Activated T-cell treated with anti-CD3 and anti-CD28 coated beads, Interleukin-2, amount 50 U/mL, for 24 hours (primary cell): ENCODE measurements at places on chromosomes 12 and 14.

DNA sequence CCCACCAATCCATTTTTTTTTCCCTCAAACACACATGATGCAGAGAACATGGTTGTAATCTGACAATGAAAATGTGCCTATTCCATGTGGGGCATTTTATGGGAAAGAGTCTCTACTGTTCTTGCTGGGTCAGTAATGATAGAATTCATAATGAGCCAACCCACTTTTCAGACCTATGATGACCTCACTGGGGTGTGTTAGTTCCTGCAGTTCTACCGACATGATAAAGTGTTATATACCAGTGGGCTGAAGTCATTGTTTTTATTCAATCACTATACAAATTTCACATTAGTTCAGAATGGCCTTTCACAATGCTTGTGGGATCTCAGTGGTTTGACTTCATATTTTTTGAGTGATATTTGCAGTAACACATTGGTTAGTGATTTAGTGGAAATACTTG lies 47.5 kb downstream of the PPFIBP1 start:
- no peak for DNase-seq

- DNase-seq, result no peak
These were observed 462 bp downstream of the SRP54 start for GRCh38 chr14:34983148-34983760.

DNA sequence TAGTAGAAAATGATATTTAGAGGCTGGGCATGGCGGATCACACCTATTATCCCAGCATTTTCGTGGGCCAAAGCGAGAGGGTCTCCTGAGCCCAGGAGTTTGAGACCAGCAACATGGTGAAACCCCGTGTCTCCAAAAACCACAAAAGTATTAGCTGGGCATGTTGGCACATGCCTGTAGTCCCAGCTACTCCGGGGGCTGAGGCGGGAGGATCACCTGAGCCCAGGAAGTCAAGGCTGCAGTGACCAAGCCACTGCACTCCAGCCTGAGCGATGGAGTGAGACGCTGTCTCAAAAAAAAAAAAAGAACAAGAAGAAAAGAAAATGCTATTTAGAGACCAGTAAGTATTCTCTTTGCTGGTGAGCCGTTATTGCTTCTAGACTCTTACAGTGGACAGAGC lies 79.2 kb upstream of the MDM1 start:
- no peak for DNase-seq

DNA sequence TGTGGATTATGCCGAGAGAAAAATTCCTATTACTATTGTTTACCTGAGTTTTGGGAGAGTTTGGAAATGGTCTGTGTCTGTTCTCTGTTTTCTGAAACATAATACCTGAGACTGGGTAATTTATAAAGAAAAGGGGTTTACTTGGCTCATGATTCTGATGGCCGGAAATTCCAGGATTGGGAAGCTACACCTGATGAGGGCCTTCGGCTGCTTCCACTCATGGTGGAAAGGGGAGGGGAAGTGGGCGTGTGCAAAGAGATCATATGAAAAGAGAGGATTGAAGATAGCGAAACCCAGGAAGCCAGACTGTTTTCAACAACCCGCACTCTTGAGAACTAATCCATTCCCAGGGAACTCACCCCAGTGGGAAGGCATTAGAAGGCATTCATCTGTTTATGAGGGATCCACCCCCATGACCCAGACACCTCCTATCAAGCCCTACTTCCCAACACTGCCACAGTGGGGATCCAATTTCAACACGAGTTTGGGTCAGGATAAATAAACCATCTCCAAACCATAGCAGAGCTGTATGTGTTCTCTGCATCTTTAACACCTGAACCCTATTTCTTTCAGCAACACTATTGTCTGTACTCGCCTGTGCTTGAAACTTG lies 51.1 kb downstream of the APAF1 start:
- no peak for DNase-seq

- DNase-seq, result no peak
These were observed 21.1 kb downstream of the ST8SIA1 start for GRCh38 chr12:22313286-22313962.

DNA sequence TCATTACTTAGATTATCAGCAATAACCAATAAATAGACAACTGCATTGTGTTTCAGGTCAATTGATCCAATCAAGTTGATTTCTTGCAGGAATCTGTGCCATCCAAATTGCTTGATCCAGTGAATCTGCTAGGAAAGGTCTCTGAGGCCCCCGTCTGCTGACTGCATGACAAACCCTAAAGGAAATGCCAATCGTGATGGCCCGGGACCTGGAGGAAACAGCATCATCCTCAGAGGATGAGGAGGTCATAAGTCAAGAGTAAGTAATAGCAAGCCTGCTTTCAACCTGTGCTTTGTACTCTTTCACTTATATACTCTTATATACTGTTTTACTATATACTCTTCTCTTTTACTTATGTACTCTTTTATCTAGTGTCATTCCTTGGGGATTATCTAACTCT lies 1.9 kb downstream of the TTLL5 start:
- no peak for DNase-seq

DNA sequence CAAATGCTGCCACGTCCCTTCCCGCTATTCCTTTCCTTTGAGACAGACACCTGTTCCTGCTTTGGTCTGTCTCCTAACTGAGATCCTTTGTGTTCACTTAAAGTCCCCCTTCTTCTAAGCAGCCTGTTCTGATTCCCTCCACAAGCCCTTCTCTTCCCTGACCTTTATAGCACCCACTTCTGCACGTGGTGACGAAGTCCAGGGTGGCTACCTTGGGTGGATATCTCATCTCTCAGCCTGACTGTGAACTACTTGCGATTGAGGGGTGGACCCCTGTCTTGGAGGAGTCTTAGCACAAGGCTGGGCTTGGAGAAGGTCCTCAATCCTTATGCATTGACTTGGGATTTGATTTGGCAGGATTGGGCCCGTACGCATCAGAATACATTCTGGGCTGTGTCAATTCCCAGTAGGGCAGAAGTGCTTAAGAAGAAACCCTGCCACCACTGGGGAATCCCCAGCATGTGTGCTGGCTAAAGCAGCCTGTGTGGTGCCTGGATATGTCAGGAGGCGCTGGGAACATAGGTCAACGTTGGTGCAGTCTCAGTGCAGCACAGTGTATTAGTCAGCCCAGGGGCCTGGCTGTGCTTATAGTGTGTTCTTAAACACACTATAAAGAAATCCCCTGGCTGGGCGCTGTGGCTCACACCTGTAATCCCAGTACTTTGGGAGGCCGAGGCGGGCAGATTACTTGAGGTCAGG lies 23.6 kb downstream of the KRT80 start:
- DNase-seq, result no peak

DNA sequence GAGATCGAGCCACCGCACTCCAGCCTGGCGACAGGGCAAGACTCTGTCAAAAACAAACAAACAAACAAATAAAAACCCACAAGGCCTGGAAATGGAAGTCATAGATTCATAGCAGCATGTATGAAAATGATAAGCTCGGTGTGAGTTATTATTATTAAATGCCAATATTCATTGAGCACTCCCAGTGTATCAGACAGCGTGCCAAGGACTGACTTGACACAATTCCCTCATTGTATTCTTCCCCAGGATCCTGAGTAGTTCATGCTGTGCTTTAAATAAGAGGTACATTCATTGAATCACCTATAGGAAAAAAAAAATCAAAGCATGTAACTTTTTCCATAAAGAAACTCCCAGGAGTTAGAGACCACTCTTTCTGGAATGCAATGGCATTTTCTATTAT lies 12.6 kb upstream of the RFLNA start:
- no peak for DNase-seq

- DNase-seq, result no peak
These were observed 97.7 kb downstream of the PPM1A start for GRCh38 chr14:60346706-60347105.

- no peak for DNase-seq
These were observed 21.9 kb upstream of the ADIPOR2 start for GRCh38 chr12:1668833-1669543.

- DNase-seq, result no peak
These were observed 29.8 kb downstream of the ERG28 start for GRCh38 chr14:75630695-75631452.

DNA sequence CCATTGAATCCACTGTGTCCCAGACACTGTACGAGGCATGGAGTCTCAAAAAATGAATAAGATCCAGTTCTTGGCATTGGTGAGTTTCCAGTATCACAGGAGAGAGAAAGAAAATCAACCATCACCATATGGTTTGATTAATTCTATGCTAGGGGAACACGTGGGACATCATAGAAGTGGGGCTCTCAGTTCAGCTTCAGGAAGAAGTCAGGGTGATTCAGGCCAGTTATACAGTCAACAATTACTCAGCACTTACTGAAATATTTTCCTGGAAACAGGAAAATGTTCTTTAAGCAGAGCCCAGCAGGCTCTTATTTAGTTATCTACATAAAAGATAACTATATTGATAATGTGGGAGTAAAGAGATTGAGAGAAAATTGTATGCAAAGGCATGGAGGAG lies 407.2 kb downstream of the NOVA1 start:
- no peak for DNase-seq

DNA sequence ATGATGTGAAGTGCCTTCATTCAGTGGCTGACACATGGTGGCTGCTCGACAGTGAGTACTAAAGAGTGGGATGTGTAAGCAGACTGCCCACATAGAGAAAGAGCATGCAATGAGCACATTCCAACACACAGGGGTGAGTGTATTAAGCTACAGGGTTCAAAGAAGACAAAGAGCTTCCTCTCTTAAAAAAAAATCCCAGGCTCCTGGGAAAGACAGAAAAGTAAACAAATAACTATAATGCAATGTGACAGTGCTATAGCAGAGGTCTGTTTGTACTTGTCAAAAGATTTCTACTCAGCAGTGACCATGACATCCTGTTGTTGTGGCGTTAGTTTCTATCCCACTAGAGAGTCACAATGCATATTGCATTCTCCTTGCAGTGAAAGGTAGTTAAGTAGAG lies 12.4 kb upstream of the PCNX1 start:
- DNase-seq, result no peak

DNA sequence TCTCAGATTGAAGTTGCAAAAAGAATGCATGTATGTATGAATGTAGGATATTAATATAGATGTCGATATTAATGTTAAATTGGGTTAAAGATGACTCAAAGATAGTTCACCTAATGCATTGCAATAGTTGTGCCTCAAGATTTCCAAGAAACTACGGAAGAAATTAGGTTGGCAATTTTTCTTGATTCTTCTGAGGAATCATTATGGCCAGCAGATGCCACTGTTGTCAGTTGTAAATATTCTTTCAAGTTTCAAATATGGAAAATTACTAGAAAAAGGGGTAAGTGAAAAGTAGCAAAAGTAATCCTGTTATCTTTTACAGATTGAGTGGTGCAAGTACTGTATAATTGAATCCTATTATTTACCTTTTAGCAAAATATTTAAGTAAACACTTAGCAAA lies 202.1 kb downstream of the ADAMTS20 start:
- DNase-seq, result no peak

DNA sequence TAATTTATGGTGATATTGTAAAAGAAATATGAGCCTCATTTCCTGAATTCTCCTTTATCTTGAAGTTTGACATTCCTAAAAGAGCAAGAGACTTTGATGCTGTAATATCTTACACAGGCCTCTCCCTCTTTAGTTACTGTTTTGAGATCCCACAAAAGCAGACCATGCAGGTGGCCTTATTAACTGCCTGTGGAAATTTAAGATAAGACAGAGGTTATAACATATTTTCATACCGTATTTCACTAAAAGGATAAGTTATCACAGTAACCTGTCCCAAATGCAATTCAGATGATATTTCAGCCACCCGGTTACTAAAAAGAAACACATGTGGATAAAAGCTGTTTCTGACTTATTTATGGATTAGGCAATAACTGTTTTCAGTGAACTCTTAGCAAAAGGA lies 150.1 kb downstream of the NAV3 start:
- no peak for DNase-seq

- DNase-seq, result no peak
These were observed 2.0 kb downstream of the ANO4 start for GRCh38 chr12:100796621-100797020.

DNA sequence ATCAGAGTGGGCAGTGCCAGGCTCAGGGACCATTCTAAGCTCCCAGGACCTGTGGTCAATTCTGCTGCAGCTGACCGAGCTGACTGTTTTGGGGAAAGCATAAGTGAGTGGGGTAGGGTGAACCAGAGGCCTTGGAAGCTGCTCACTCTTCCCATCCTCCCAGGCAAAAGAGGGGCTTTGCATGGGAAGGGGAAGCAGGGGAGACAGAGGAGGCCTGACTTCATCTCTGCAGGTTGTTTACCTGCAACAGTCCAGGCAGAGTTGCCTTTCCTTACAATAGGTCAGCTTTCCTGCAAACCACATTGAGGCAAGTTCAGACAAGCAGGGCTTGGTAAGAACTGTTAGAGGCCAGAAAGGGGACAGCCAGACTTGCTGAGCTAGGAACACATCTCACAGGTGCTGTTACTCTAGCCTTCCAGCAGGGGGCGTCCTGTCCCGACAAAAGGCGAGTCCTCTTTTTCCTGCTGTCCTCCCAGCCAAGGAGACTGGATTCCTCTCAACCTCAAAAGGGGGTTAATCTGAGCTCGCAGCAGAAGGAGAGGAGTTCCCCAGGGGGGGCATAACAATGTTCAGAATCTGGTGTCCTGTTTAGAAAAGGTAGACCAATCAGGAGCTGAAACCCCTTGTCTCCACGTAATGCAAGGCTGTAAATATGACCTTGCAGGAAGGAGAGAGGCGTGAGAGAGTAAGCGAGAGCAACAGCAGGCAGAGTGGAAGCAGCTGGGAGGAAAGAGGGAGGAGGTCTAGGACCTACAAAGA lies 4.3 kb upstream of the DHRS2 start:
- peak; percentile 82 for DNase-seq

- DNase-seq, result no peak
These were observed 54.8 kb downstream of the PPFIBP1 start for GRCh38 chr12:27578689-27579372.

GRCh38 chr14:104359969-104360442 lies 219.6 kb upstream of the C14orf180 start:
- no peak for DNase-seq

DNA sequence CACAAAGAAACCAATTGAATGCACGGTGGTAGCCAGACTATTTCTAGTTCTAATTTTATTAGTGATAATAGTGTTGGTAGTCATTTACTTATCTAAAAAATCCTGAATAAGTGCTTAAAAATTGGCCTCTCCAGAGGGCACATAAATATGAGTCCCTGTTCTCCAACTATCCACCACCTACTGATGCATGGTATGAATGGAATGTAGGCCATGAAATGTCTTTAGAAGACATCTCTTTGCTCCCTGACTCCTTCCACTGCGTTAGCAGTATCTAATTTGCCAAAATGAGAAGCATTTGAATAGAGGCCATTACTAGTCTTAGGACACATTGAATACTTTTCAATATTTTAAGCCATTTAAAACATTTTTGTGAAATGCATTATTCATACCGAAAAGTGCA lies 261.7 kb downstream of the LRFN5 start:
- DNase-seq, result no peak

GRCh38 chr12:97471194-97471593 lies 8.6 kb downstream of the RMST start:
- DNase-seq, result no peak

GRCh38 chr14:55819610-55820304 lies 239.8 kb downstream of the KTN1 start:
- DNase-seq, result no peak

GRCh38 chr14:58166005-58166983 lies 14.3 kb upstream of the ARMH4 start:
- peak; percentile 80 for DNase-seq

GRCh38 chr12:78963439-78964227 lies 99.1 kb downstream of the SYT1 start:
- DNase-seq, result no peak

GRCh38 chr14:74573421-74574089 lies 38.5 kb downstream of the LTBP2 start:
- no peak for DNase-seq
